ENCODE measurements at places on chromosomes 6 and 20.
A peak's percentile ranks its signal among the peaks of the same experiment; 100 is the strongest.

DNA sequence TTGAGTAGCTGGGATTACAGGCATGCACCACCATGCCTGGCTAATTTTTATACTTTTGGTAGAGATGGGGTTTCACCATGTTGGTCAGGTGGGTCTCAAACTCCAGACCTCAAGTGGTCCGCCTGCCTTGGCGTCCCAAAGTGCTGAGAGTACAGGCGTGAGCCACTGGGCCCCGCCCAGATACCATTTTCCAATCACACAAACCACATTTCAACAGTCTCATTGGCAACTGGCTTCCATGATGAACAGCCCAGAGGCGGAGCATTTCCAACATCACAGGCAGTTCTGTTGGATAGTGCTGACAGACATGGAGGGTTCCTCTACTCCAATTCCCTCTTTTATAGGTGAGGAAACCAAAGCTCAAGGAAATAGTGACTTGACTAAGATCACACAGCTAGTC lies 43.9 kb upstream of the PLCB4 start:
- no peak for DNase-seq

GRCh38 chr6:41747256-41748101 lies at the start of gene PGC:
TSS of gene PGC (minus strand) at chr6:41747397. CDS start at chr6:41747334, 63 bp downstream.
- DNase-seq: no peak

DNA sequence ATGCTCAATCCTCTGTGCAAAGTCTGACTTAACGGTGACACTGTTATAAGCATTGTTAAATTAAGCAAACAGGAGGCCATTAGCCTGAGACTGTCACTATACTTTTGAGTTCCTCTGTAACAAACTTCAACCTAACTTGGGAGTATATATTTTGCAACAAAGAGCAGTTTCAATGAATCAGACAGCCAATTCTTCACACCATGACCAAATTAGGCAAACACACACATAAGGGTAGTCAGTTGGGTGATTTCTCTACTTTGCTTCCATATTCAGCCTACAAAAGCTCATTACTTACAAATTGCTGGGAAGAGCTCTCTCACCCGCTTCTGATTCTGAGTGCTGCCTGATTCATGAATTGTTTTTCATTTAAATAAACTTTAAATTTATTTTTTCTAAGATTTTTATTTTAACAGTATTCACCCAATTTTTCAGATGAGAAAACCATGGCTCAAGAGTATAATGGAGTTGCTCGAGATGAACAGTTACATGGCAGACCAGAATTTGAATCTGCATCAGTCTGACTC lies 60.5 kb downstream of the HACE1 start:
- no peak for DNase-seq

- no peak for DNase-seq
These were observed 9.0 kb upstream of the MLIP start for GRCh38 chr6:54102238-54102637.

DNA sequence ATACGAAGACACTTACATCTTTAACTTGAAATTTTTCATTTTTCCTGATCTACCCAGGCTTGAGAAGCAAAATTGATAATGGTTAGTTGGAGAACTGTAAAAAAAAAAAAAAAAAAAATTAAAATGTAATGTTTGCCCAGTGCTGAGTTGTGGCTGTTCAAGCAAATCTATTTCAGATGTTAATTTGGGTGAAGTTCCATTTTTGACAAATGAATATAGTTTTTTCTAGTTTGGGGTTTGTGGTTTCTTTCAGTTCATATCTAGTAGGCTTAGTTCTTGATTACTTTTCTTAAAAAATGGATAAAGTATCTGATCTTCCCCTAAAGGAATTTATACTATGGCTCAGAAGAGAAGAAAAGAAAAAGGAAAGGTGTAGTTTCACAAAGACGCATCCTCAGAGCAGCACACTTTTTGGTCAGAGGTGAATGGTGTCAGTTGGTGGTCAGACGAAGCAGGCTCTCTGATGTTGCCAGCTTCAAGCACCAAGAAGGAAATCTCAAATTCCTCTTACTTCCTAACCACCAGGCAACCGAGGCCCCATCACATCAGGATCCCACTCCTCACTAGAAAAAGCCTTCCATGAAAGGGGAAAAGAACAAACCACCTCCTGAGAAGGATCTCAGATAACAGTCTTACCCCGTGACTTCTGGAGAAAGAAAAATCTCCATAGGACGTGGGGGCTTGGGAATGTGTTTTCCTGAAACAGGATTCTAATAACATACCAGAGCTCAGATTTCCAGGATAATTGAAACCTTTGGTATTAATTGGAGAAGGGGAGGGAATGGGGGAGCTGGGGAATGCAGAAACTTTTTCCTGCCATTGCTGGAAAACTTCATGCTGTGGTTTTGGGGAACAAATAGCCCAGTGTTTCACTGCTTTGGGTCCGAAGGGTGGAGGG lies 396.2 kb downstream of the CD83 start:
- DNase-seq: no peak

DNA sequence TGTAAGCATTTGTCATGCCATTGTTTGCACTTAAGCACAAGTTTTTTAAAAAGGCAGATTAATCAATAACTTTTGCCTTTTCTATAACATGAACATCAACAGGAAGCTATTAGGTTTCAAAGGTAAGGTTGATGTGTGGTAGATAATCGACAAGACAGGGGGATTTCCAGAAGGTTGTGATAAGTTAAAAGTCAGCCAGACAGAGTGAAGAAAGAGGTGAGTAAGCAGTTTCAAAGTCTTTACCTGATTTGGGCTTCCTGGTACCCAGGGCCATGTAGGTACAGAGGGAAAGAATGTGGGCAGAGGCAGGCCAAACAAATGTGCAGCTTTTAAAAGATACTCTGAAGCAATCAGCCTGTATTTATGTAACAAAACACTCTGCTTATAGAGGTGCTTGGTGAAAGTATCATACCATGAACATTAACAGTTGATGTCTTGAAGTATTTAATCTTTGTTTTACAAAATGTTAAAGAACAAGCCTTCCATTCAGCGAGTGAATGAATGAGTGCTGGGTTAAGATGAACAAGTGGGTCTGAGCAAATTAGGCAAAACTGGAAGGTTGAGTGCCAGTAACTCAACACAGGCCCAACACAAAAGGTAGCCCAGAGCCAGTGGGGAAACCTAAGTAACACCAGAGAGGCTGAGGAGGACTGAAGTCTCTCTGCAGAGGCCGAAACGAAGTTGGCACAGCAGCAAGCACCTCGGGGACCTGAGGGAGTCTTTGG lies 60.2 kb downstream of the LRRC1 start:
- no peak for DNase-seq

- no peak for DNase-seq
These were observed 37.2 kb downstream of the REV3L start for GRCh38 chr6:111445861-111446267.

DNA sequence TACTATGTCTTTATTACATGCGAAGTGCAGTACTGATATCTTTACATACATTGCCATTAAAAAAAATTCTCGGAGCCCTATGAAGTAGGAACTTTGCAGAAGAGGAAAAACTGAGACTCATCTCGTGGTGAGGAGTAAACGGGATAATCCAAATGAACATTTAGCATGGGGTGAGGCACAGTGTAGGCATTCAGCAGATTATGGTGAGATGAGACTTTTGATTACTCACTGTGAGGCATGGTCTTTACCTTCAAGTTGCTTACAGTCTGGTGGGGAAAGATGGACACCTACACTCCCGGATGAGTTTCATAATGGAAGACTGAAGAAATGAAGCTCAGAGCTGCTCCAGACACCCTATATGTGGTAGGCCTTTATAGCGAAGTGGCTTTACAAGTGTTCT lies 1.4 kb downstream of the RPRD1B start:
- no peak for DNase-seq

GRCh38 chr6:135182071-135183001 lies 1.2 kb downstream of the MYB start:
- no peak for DNase-seq

DNA sequence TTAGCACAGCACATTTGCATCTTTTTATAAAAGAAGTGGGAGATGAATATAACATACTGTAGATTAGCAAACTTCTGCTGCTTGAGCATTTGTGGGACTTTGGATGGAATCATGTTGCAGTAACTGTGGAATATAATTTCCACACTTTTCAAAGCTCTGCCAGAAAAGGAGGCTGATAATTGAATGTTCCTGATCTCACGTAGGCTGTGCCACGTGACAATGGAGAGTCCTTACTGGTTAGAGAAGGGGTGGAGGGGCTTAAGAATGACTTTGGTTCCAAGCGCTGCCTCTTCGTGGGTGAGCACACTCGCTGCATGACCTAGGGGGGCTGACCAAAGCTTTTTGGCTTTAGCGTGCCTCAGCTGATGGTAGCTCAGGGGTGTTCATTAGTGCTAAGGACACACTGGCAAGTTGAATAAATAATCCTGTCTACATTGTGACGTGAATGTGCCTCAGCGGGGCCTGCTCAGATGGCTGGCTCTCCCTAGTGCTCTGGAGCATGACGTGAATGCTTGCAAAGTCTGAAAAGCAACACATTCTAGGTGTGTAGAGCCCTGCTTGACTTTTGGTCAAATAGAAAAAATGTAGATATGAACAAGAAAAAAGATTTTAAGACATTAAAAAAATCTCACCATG lies 15.0 kb downstream of the WRNIP1 start:
- DNase-seq: no peak

DNA sequence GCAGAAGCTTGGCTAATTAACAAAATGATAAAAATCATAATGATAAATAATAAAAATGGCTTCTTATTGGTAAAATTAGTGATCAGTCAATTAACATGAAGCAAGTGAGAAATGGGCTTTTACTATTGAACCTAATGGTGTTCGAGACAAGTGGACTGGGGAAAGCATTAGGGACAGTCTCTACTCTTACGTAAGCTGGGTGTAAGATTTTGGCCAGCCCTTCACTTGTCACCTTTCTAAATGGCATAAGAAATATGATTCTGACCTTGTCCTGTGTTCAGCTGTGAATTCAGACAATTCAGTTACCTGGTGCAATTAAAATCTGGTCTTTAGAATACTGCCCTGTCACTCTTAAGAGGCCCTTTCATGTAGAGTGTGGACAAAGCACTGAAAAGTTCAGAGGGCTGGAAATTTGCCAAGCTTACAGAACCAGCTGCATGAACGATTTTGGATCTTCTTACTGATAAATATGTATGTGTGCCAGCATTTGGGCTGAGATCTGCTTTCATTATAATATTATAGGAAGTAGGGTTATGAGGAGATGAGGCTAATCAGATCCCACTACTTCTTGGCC lies 115.9 kb downstream of the QRSL1 start:
- DNase-seq: no peak

DNA sequence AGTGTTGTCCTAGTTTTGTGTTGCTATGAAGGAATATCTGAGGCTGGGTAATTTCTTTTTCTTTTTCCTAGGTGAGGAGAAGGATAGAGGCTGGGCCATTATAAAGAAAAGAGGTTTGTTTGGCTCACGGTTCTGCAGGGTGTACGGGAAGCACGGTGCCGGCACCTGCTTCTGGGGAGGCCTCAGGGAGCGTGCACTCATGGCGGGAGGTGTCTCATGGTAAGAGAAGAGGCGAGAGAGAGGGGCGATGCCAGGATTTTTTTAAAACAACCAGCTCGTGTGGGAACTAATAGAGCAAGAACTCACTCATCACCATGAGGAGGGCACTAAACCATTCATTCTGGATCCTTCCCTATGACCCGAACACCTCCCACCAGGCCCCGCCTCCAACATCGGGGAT lies 14.2 kb upstream of the NPBWR2 start:
- no peak for DNase-seq

DNA sequence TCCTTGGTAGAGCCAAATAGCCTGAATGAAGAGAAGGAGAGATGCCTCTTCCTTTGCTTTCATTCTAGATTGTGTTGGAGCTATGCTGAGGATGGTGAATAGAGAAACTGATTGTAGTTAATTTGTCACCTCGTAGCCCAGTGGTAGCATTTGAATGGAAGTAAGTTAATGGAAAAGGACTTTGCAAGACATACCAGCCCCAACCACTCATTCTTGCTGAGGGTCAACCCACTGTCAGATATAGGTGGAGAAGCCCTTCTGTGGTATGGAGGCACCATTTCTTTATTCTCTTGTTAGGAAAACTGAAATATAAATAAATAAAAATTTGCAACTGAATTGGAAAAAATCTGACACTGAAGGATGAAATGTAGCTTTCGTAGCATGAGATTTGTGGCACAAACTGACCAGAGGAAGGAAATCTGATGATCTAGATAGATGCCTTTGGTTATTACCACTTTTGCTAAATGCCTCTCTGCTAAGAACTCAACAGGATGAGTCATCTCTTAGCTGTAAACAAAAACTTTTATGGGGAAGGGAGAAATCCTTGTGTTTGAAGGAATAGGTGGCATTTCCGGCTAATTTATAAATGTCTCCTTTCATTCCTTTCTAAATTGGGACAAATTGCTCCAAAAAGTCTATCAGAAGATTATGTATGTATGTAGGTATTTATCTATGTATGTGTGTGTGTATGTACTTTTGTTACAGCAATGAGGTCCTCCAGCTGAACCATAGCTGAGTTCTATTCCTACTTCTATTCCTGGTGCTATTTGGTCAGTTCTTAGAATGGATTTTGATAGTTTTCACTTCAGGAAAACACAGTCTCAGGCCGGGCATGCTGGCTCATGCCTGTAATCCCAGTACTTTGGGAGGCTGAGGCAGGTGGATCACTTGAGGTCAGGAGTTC lies 76.5 kb upstream of the SUPT3H start:
- DNase-seq: peak; percentile 37

- DNase-seq: no peak
These were observed 41.3 kb downstream of the PCNA start for GRCh38 chr20:5078399-5078958.
